ENCODE measurements at places on chromosomes 4 and X. TPM values are rescaled to one million over a fixed set of nuclear protein-coding genes. Genes with fewer than 3 reads are reported as not detected.
A peak's percentile ranks its signal among the peaks of the same experiment; 100 is the strongest.

DNA sequence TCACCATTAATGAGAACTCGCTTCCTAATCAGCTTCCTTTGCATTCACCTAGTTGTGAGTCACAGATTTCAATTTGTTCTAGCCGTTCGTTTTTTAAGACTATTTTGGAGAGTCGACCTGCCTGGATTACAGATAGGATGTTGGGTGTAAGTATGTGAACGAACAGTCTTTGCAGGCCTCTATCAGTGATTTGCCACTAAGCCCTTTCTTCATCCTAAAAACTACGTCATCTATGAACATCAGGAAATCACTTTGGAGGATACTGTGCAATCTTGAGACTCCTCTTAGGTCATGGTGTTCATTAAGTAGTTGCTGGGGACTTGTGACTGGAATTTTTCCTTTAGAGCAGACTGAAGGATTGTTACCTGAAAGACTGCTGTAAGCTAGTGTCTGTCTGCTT is 1.1 kb downstream of the POLA1 start:
- peak overlapping the region; percentile 82 for H3K4me3 ChIP-seq
- no peaks in the 10 kb centered on the region for H3K36me3 ChIP-seq
- H3K27me3 ChIP-seq = no peaks in the 10 kb centered on the region
- H3K27ac ChIP-seq = no peak overlapping the region
- H3K4me1 ChIP-seq = peaks cover 35% of the 10 kb centered on the region

DNA sequence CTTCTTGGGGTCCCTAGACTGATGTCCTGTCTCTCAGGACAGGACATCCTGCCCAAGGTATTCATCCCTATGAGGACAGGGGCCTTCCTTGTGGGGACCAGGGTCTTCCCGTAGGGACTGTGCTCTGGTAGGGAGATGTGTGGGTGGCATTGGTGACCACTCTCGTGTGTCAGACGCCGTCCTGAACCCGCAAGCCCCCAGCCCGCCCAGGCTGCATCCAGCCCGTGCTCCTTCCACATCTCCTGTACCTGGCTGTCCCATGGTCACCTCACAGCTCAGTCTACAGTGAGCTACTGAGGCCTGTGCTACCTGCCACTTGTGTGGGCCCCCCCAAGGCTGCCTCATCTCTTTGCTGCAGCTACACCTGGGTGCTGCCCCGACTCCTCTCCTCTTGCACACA is 24.0 kb downstream of the WFS1 start:
- no peaks in the 10 kb centered on the region for H3K27me3 ChIP-seq
- no peaks in the 10 kb centered on the region for H3K4me1 ChIP-seq
- no peak for DNase-seq
- H3K27ac ChIP-seq = no peak overlapping the region
- peaks cover 86% of the 10 kb centered on the region for H3K36me3 ChIP-seq

- H3K4me3 ChIP-seq = no peak overlapping the region
- H3K4me1 ChIP-seq = peaks cover 66% of the 10 kb centered on the region
- H3K27me3 ChIP-seq = no peaks in the 10 kb centered on the region
- no peaks in the 10 kb centered on the region for H3K36me3 ChIP-seq
- no peak overlapping the region for H3K27ac ChIP-seq
Measured at GRCh38 chr4:38603652-38604051, 60.3 kb upstream of the KLF3 start.

- H3K36me3 ChIP-seq = no peaks in the 10 kb centered on the region
- H3K4me3 ChIP-seq = no peak overlapping the region
- DNase-seq = no peak
- H3K4me1 ChIP-seq = no peaks in the 10 kb centered on the region
Measured at GRCh38 chr4:10577018-10577417, 107.5 kb downstream of the CLNK start.

TMEM35A gene
- not detected for total RNA-seq

All from HepG2 (cell line).